Ureter (tissue), 1 donor: ENCODE measurements at places on chromosomes 5 and 9. TPM values are rescaled to one million over a fixed set of nuclear protein-coding genes. Genes with fewer than 3 reads are reported as not detected.

Gene AIF1L
- total RNA-seq: 13.2 TPM

DNA sequence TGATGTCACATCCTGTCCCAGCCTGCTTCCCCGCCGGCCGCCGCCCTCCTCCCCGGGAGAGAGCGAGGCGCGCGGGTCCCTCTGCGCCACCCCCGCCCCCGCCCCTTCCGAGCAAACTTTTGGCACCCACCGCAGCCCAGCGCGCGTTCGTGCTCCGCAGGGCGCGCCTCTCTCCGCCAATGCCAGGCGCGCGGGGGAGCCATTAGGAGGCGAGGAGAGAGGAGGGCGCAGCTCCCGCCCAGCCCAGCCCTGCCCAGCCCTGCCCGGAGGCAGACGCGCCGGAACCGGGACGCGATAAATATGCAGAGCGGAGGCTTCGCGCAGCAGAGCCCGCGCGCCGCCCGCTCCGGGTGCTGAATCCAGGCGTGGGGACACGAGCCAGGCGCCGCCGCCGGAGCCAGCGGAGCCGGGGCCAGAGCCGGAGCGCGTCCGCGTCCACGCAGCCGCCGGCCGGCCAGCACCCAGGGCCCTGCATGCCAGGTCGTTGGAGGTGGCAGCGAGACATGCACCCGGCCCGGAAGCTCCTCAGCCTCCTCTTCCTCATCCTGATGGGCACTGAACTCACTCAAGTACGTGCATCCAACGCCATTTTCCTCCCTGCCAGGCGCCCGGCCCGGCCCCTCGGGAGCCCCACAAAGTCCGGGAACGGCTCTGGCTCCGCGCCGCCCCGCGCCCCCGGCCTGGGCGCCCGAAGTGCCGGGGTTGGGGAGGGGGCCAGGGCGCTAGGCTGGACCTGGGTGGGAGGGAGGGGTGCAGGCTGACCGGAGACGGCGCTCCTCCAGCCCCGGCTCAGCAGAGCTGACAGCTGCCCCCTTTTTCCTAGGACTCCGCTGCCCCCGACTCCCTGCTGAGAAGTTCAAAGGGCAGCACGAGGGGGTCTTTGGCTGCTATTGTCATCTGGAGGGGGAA, 12.0 kb upstream of the OLFM1 start:
- DNase-seq: peak; percentile 69

GRCh38 chr9:112925058-112925641, 34.5 kb upstream of the SLC46A2 start:
- no peak for DNase-seq

- DNase-seq: no peak
These were observed 97.4 kb downstream of the CDK5RAP2 start for GRCh38 chr9:120482424-120483186.

DNA sequence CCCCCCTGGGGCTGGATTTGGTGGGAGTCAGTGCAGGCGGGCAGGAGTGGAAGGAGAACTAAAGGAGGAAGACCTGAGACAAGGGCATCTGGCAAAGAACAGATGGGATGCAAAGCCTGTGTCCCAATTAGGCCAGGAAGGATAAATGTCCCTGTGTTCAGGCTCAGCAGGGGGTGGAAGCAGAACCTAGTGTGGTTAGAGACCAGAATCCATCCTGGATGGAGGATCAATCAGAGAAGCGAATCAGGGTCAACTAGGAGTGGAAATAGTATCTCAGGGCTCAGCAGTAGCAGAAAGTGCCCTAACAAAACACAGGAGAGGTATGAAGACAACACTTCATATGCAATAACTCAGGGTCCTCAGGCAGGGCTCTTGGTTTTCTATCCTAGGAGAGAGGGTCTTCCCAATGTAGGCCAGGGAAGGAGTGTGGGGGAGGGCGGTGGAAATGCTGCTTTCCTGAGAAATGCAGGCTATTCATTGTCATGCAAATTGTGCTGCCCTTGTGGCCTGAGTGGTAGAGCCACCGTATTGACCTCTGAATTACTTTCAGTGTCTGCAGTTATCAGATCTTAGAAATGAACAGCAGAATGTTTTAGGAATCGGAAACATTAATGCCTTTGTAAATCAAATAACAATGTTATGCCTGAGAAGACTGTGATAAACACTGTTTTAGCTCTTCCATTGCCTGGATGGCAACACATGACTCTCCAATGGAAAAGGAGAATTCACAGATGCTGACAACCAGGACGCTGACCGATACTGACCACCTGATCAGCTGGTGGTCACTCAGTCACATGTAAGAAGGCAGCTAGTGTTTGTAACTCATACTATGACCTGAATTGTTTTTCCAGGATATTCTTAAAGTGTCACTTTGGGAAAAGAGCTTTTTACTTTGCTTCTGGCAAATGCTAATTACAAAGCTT, 323.6 kb downstream of the SEMA5A start:
- no peak for DNase-seq

DNA sequence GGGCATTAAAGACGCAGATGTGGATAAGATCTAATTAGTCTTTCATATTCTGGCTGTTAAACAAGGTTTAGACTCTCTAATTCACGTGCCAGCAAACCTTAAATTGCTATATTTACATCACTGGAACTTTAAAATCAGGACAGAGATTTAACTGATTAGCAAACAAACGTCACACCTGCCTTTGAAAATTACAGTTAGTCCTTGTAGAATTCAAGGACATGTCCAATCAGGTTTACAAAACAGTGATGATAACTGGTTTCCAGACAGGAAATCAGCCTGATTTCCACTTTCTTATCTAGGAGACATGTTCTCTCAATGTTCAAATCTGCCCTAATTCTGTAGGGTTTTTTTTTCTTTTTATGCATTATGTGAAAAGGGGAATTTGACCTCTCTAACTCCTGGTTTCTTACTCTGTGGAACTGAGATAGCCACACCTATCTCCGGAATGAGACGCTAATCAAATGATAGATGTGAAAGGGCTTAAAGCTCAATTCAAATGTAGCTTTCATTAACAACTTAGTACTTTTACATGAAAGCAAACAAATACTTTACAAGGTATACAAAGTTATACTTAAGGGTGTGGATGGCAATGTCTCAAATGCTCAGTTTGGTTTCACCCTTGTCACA, 26.5 kb downstream of the SPINK5 start:
- no peak for DNase-seq

GRCh38 chr5:58631895-58632294, 49.0 kb downstream of the RAB3C start:
- DNase-seq: no peak

- DNase-seq: no peak
These were observed 116.1 kb upstream of the CXCL14 start for GRCh38 chr5:135694906-135695305.

GRCh38 chr5:59357381-59357977, 536.0 kb downstream of the PDE4D start:
- DNase-seq: no peak

Gene TUSC1
- 13.3 TPM for total RNA-seq

Gene RGS3
- total RNA-seq: 57.9 TPM

DNA sequence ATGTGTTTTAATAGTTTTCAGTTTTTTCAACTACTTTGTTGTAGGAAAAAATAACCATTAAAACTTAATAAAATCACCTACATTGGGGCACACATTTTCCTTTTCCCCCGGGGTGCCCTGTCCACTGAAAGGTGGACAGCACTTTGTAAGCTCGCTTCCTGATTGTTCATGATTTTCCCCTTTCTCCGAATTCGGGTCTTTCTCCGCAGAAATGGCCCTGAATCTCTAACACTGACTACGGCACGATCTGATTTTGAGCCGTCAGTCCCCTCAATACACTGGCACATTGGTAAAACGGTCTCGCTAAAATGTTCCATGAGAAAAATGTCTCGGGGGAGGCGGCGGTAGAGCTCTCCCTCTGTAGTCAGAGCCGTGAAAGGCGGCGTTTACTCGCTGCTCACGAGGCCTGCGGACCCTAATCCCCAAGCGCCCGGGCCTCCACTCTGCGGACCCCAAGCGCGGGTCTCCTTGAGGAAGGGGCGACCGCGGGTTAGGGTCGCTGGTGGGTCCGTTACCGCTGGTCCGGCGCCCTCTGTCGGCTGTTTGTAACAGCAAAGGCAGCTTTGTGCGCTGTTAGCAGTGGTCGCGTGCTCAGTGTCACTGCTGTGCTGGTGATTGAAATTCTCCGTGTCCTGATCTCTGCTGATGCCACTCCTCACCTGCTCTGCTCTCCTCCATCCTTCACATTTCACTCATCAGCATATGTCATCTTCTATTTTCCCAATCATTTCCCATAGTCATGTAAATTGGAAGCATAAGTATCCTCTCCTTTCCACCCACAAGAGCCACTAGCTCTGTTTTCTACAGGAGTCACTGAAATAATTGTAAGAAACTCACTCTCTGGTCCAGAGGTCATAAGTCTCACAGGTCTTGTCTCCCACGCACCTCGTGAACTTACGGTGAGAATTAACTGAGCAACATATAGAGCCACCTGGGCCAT, 10.8 kb upstream of the IFNA2 start:
- no peak for DNase-seq

- no peak for DNase-seq
These were observed 42.7 kb downstream of the ZNF618 start for GRCh38 chr9:113918697-113919350.

DNA sequence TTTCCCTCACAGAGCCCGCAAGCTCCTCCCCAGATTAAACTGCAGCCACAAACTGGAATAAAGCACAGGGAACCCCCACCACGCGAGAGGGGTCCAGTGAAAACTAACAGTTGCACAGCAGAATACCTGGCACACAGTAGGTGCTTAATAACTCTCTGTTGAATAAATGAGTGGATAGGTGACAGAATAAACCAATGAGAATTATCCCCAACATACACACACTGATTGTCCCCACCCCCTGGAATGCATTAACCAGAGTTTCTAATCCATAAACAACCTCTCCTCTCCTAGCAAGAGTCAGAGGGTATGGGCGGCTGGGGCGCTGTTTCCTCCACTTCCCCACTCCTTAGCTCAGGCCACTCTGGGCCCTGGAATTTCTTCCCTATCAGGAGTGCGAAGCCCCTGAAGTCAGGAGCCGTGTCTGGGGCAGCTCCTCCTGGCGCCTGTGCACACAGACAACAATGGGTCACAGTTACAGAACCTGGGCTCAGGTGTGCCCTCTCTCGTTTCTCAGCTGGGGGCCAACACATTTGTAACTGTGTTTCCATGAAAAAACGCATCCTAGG, 27.6 kb downstream of the RAPGEF1 start:
- no peak for DNase-seq

DNA sequence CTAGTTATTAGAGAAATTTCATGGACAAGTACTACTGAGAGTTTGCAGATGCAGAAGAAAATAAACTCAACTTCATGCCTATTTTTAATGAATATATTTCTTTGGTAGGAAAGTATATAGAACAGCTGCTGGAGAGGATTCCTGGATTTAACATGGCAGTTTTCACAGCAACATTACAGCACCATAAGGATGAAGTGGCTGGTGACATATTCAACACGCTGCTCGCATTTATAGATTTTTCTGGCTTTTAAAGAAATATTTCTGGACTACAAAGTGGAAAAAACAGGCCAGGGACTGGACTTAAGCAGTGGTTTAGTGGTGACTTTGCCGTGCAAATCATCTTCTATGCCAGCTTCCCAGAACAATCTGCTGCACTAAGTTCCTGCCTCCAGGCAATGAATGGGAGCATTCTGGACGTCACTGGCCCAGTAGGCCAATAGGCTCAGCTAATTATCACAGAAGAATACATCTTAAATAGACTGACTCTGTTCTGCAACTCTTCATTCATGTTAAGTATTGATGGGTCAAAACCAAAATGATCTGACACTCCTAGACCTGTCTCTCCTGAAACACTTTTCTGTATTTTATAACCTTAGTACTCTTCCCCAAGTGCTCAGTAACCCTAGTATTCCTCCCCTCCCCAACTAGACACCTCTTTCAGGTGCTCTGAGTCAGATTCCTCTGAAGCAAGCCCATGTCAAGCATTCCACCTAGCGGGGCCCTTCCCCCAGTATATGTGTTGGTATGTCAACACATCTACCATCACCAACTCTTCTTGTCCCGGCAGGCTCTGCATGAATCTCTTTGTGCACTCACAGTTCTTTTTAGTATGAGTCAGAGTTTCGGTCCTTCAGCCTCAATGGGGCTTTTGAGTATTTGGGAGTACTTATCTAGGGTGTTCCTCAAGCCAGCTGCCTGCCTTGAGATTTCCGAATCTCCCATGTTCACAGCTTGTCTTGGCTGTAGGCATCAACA, 625.5 kb downstream of the CHSY3 start:
- DNase-seq: no peak

GRCh38 chr9:31243386-31243785, 1141.1 kb upstream of the ACO1 start:
- no peak for DNase-seq

Gene UNC5A
- total RNA-seq: not detected

Gene FRMPD1
- total RNA-seq: not detected

DNA sequence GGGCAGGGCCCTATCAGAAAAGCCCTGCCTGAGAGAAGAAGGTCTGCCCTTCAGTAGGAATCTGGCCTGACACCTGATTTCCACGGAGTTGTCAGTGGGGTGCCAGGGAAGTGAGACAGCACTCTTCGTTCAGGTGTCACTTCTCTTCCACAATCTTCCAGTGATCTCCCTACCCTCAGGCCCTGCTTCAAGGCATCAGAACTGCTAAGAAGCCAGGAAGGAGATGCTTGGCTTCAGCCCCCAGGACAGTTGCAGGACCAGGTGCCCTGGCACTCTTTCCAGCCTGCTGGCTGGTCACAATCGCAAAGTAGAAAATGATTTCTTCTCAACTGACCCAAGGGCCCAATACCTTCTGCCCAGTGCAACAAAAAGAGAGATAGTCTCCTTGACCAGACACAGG, 50.3 kb downstream of the SPOCK1 start:
- DNase-seq: no peak

DNA sequence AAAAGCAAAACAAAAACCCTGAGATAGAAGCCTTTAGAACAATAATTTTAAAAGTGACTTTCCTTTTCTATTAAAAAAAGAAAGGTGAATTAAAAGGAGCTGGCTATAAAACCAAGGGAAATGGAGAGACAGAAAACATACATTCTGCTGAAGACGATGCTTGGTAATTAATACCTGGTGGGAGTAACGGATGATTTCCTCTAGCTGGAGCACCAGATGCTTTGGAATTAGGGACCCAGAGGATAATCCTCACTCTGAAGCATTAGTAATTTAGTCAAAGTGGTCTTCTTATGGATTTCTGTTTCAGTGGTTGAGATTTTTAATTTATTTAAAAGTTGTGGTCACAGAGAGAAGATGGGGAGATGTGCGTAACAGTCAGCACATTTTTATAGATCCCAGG, 982.5 kb downstream of the TLE4 start:
- no peak for DNase-seq

Gene RXFP3
- total RNA-seq: not detected

GRCh38 chr5:154332451-154332850, 113.3 kb upstream of the SAP30L start:
- DNase-seq: no peak

DNA sequence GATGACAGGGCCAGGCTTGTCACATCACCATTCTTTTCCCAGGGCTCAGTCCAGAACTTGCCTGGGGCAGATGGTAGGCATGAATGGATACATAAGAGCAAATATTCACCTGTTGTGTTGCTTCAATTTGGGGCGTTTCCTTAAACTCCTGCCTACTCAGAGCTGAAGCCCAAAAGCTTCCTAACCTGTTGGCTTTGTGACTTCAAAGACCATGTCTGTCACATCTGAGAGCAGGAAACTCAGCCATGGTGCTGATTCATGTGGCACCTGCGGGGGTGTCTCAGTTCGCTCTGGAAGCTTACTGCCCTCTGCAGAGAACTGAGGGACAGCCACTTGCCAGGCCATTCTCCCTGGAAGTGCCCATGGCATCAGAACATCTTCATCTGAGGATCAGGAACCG, 246.6 kb downstream of the HSPA4 start:
- DNase-seq: no peak

- DNase-seq: no peak
These were observed 7.6 kb downstream of the DRD1 start for GRCh38 chr5:175436359-175436758.

Gene SPDL1
- 10.4 TPM for total RNA-seq
